ENCODE measurements at places on chromosomes 7 and 10.

GRCh38 chr7:56026538-56026937 is 24.7 kb downstream of the PSPH start:
- DNase-seq, result no peak

DNA sequence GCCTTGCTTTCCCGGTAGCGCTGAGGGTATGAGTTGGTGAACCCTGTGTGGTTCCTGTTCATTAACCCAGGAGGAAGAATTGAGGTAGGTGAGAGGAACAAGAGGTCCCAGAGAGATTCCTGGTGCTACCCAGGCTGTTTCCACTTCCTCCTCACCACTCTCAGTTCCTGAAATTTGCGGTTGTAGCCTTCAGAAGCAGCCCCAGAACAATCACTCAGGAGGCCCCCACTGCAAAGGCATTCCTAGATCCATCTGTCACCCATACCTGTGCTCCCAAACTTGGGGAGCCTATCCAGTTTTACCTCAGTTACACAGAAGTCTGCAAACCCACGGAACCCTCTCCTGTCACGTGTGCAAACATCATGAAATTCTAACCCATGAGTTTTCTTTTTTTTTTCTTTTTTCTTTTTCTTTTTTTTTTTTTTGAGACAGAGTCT is 9.0 kb upstream of the PIP4K2A start:
- peak; percentile 69 for DNase-seq

DNA sequence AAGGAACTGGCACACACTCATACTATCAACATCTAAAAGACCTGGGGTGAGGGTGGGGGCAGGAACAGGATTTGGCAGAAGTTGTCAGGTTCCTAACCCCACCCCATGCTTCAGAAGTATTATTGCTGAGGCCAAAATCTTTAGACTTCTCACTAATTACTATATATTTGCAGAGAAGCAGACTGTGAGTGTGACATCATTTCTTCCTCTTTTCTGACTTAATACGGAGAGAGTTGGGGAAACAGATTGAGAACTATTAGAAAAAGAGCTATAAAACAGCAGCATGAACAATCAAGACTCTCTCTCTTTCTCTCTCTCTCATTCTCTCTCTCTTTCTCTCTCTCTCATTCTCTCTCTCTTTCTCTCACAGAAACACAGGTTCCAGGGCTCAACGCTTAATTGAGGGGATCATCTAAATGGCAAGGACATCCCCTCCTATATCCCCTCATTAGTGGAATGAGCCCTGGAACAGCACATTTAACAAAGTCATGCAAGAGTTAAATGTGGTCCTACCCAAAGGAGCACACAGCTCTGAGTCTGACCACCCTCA is 94.8 kb downstream of the KCNMA1 start:
- peak; percentile 64 for DNase-seq

- no peak for DNase-seq
Measured at GRCh38 chr10:44382131-44382858, 2.6 kb downstream of the CXCL12 start.

- peak; percentile 14 for DNase-seq
Measured at GRCh38 chr10:117860823-117861222, 185.9 kb downstream of the RAB11FIP2 start.
